ENCODE measurements at places on chromosomes 7 and 10. TPM values are rescaled to one million over a fixed set of nuclear protein-coding genes. Genes with fewer than 3 reads are reported as not detected.

Gene CHAT
- total RNA-seq: not detected

GRCh38 chr7:37912756-37913155 is 3.9 kb downstream of the SFRP4 start:
- DNase-seq: no peak

- no peak for DNase-seq
These were observed 21.1 kb downstream of the SLC29A4 start for GRCh38 chr7:5303591-5304505.

DNA sequence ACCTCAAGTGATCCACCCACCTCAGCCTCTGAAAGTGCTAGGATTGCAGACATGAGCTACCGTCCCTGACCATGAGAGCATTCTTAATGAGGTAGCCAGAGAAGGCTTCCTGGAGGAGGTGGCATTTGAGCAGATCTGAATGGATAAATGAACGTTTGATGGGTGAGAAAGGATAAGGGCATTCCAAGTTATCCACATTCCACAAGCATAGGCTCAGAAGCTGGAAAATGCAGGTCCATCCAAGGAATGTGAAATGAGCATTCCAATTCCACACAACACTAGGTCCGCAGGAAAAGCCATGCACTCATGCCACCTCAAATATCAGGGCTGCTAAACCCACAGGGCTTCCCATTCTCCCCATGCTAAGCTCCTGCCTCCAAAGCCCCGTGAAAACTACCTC is 17.0 kb downstream of the TMEM130 start:
- no peak for DNase-seq

GRCh38 chr7:27314111-27314510 is 71.5 kb downstream of the EVX1 start:
- no peak for DNase-seq

DNA sequence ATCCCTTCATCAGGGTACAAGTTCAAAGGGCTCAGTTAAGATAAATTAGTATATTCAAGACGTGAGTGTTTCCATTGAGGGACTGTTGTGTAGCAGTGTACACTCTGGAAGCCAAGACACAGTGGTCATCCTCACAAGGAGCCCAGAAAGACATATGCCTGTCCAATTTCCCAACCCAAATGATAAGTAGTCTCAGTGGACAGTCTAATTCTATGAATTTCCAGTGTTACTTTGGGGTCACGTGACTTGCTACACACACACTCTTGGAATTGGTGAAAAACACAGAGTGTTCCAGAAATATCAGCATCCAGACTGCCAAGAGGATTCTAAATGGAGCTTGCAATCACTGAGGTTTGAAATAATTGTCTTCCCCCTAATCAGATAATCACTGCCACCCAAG is 365.1 kb downstream of the WDR11 start:
- no peak for DNase-seq

DNA sequence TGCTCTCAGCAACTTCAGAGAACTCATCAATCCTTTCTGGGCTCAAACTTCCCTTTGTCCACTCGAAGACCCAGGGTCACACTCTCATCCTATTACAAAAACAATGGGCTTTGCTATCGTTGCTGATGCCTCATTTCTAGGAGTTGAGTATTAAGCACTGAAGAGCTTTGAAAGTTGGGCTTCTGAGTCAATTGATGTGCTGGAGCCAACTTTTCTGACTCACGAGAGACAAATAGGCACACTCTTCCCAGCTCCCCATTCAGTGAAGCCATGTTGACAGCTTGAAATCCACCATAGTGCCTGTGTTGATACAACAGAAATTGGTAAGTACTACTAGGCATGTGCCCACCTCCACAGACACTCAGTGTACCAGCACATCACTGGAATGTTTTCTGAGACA is 97.5 kb upstream of the PRSS58 start:
- DNase-seq: no peak

GRCh38 chr7:80957226-80957777 is 38.5 kb upstream of the SEMA3C start:
- no peak for DNase-seq

- no peak for DNase-seq
These were observed 647.7 kb downstream of the GRM8 start for GRCh38 chr7:126605056-126605455.

GRCh38 chr7:29564496-29565223 is 1.0 kb downstream of the PRR15 start:
- DNase-seq: no peak

- no peak for DNase-seq
These were observed 17.1 kb downstream of the YKT6 start for GRCh38 chr7:44217852-44218402.

DNA sequence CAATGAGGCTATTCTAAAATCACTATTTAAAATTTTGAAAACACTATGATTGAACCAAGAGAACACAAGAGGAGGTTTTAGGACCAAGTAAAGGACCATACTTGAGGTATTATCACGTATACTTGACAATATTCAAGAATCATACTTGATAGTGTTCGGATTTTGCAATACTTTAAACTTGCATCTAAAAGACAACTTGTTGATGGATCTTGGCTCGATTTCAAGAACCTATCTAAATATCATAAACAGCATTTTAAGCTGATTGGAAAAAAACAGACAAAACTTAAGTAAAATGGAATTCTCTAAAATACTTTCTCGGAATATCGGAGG is 1.3 kb downstream of the NAMPT start:
- no peak for DNase-seq

DNA sequence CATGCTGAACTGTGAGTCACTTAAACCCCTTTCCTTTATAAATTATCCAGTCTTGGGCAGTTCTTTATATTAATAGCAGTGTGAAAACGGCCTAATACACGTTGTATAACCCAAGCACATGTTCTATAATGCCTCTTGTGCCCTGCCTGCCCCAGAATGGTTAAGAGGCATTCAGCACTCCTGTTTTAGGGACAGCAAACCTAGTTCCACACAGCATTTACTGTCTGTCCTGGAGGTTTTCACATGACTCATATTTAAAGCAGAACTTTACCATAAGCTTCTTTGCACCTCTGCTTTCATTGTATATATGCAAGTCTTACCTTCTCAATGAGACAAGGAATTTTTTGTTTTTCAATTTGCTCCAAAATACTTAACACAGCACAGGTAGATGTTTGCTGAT is 144.8 kb downstream of the ICA1 start:
- DNase-seq: no peak

DNA sequence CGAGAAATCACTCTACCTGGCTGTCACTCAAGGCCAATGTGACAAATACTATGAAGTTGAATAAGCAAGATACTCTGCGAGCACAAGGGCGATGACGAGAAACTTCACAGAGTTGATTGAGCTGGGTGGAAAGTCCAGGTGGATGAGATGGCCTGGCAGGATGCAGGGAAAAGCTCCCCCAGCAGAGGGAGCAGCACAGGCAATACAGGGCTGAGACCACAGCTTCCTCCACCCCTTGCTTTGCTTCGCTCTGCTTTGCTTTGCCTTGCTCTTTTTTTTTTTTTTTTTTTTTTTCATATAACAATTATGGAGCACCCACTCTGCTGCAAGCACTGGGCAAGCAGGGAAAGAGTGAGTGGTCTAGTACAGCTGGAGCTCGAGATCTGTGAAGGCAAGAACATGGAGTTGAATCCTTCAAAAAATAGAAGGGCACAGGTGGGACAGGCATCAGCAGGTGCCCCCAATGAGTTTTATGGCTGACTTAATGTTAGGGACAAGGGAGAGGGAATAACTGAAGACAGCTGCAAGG is 88.3 kb downstream of the CABCOCO1 start:
- peak; percentile 48 for DNase-seq

GRCh38 chr7:11716185-11716584 is 115.8 kb downstream of the THSD7A start:
- no peak for DNase-seq

Gene SEC61A2
- 58.7 TPM for total RNA-seq

GRCh38 chr10:46218921-46219320 is 67.9 kb upstream of the ANTXRL start:
- DNase-seq: no peak

- DNase-seq: no peak
These were observed 25.4 kb upstream of the ANK3 start for GRCh38 chr10:60414877-60415585.

Gene FZD8
- total RNA-seq: 6.8 TPM

DNA sequence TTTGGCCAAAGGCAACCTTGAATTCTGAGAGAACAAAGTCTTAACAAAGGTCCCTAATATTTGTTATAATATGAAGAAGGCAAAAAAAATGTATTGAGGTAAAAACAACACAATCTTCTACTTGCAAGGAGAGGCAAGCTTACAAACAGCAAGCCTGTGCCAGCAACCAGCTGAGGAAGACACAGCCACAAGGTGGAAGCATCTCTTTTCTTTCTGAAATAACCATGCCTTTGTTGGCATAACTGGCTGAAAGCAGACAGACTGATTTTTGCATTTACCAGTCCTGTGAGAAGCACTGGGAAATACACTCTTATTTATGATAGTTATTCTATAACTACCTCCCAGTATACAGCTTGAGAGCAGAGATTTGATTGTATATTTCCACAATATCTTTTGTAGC is 292.0 kb downstream of the PHTF2 start:
- no peak for DNase-seq

- DNase-seq: no peak
These were observed 24.5 kb upstream of the ELAPOR2 start for GRCh38 chr7:87083865-87084519.

Gene SEMA3A
- 24.2 TPM for total RNA-seq

GRCh38 chr10:88980800-88981199 is 9.8 kb upstream of the FAS start:
- no peak for DNase-seq

- DNase-seq: peak; percentile 25
These were observed 187.1 kb downstream of the TNS3 start for GRCh38 chr7:47394751-47395252.

DNA sequence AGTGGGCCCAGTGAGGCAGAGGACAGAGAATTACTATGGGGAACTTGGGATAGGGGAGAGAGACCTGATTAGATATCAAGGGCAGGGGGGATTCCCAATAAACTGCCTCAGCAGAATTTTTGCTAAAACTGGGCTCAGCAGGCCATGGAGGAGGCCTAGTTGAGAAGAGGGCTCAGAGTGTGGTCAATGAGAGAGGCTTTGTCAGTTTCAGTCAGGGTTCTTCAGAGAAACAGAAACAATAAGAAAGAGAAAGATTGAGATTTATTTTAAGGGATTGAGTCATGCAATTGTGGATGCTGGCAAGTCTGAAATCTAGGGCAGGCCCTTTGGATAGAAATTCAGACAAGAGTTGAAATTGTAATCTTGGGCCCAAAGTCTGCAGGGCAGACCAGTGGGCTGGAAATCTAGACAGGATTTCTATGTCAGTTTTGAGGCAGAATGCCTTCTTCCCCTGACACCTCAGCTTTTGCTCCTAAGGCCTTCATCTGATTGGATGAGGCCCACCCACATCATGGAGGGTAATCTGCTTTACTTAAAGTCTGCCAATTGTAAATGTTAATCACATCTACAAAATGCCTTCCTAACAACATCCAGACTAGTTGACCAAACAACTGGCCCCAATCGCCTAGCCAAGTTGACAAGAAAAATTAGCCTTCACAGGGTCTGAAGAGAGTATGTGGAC is 33.5 kb upstream of the CCSER2 start:
- no peak for DNase-seq

GRCh38 chr7:5420881-5421713 is 2.5 kb downstream of the TNRC18 start:
- peak; percentile 62 for DNase-seq

DNA sequence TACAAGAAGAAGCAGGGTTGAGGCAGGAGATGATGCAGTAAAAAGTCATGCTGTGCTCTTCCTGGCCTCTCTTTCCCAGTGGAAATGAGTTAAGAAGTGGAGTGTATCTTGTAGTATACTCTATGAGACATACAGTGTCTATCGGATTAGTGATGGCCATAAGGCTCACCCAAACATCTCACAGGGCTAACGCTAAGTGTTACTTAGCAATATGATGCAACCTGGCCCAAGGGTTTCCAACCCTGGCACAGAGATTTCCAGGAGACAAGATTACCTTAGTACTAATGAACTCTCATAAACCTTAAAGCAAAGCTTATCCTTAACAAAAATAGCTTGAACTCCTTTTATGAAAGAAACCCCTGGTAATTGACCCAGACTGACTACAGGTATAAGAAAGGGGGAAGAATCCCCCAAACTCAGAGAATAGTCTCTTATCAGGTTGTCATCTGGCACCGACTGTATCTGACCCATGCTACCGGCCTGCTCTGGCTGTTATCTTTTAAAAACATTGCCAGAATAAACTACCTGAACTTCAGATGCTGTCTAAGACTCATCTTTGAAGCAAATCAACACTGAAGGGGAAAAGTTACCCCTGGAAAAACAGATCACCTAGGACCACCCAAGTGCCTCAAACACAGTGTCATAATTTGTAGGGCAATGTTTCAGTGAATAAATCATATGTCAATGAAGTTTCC is 1002.0 kb downstream of the REEP3 start:
- no peak for DNase-seq

DNA sequence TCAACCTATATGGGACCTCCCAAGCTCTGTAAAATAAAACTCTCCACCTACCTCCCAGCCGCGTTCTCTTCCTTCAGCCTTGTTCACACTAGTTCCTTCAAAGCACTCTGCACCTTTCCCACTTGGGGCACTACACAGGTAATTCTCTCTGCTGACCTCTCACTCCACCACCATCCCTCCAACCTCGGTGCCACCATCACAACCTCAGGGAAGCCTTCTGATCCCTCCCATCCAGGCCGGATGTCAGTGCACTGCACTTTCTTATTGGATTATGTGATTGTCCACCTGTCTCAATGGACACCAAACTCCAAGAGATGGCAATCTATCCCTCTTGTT is 7.0 kb downstream of the LARP4B start:
- no peak for DNase-seq

Gene NOBOX
- total RNA-seq: not detected

- no peak for DNase-seq
These were observed 119.4 kb downstream of the GNAT3 start for GRCh38 chr7:80392229-80393169.

Measured in dorsolateral prefrontal cortex (tissue), 122 donors.